ENCODE measurements at places on chromosomes 5 and 9.

DNA sequence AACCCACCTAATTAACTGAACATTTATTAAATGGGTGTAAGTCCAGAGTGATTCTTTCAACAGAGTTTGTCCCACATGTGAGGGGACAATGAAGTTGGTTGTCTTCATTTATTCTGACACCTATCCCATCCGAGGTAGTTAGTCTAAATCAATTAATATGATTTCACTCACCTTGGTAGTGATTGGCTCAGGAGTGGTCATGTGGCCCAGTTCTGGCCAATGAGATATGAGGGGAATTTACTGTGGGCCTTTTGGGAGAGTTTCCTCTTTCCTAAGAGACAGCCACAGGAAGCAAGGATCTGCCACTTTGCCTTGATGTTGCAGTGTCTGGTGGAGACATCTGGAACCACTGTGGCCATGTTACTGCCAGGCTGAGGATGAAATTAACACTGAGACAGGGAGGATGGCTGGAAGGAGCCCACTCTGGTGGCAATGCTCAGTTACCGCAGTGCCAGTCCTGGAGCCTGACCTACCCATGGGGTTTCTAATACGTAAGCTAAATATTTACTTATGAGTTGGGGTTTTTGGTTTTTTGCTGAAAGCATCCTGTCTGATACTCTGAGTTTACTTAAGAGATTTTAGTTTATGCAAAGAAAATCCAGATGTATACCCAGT is 118.6 kb downstream of the FGF18 start:
- DNase-seq = no peak

- DNase-seq = no peak
These were observed 152.4 kb downstream of the RAPGEF6 start for GRCh38 chr5:131482617-131483016.

- DNase-seq = peak; percentile 43
These were observed 4.6 kb downstream of the ZNF367 start for GRCh38 chr9:96413302-96414221.

DNA sequence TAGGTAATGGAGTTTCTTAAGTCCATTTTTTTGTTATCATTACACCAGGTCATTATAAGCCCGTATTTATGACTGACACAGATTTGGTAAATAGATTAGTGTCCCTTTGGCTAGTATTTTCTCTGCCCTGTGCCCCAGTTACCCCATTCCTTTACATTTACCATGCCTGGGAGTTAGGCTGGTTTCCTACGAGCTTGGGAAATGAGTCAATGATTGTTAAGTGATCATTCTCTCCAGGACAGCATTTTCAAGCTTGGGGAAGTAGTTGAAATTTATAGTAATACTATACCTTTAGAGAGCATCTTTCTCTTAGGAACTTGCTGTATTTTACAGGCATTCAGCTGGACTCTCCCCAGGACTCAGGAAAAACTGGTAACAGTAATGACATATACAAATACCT is 573.1 kb downstream of the TLE4 start:
- DNase-seq = no peak

DNA sequence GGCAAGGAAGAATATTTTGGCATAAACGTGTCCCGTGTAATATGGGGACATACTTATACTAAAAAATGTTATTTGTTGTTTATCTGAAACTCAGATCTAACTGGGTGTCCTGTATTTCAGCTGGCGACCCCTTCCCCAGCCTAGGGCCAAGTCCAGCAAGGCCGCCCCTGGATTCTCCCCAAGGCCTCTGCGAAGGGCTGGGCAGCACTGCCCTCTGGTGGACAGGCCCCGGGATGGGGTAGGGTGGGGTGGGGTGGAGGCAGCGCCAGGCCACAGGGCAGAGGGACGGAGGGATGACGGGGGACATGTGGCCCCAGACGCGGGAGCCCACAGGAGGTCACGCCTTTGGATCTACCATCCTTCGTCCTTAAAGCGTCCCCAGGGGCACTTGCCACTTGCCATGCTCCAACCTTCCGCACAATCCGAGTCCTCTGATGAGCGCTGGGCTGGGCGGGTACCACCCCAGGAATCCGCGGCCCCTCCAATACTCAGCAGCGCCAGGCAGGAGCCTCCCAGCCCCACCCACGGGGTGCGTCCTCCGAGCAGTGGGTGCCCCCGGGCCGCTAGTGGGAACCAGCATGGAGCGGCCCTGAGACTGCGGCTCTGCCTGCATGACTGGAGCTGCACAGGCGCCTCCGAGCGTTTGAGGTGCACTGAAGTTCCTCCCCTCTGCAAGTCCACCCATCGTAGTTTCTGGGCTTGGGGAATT is 7.1 kb upstream of the AGPAT2 start:
- DNase-seq = no peak

DNA sequence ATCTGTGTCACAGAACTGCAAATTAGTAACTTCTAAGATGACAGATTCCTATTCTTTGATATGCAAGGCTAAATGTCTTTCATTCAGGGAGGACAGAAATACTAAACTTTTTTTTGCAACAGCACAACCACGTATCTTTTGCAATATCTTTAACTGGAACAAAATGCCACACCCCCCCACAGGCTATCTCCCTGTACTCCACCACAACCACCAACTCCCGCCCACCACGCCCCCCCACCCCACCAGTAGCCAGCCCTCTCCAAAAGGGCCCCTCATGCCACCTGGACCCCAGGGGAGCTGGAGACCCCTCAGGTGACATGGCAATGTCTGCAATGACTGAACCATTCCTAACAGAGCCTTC is 131.8 kb downstream of the ROR2 start:
- no peak for DNase-seq

DNA sequence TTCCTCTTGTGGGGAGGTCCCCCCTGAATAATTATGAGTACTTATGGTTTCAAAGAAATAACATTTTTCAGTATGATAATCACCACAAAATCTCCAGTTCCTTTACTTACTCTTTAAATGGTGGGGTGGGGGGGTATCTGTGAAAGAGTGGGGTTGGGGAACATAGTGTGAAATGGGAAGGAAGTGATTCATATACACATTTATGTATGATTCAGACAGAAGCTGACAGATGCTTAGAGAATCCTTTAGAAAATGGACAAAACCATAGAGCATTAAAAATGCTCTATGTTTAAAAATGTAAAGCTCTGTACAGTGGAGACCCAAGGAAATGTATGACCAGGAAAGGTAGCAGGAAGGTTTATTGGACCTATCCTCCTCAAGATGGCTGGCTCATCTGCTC is 267.5 kb upstream of the GRIA1 start:
- DNase-seq = no peak

GRCh38 chr9:79210541-79211243 is 361.1 kb upstream of the TLE4 start:
- DNase-seq = no peak

GRCh38 chr5:139273322-139273571 is 20.3 kb upstream of the MATR3 start:
- DNase-seq = no peak

GRCh38 chr5:1788200-1788599 is 11.4 kb downstream of the MRPL36 start:
- no peak for DNase-seq

GRCh38 chr5:9540791-9541190 is 5.1 kb downstream of the SEMA5A start:
- no peak for DNase-seq

GRCh38 chr9:129140397-129141065 is 29.3 kb downstream of the PTPA start:
- peak; percentile 68 for DNase-seq

GRCh38 chr5:73764996-73765395 is 139.0 kb downstream of the ARHGEF28 start:
- DNase-seq = no peak

DNA sequence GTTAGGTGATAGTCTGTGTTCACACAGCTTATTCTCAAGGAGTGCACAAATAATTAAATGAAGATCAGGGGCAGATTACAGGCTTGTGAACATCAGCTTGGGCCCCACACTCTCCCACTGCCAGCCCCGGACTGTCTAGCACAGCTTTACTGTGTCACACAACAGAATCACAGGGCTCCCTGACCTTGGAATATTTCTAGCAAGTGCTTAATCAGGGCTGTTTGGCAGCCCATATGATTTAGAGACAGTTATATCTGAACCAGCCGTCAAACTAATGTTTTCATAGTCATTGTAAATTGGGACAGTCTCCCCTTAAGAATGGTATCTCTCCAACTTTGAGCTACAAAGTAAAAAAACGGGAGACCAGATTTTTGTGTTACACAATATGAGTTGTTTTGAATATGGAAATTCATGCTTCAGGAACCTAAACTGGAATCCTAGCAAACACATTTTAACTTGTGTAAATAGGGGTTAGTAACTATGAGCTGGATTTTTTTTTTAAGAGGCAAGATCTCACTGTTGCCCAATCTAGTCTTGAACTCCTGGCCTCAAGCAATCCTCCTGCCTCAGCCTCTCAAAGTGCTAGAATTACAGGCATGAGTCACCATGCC is 517.6 kb downstream of the BNC2 start:
- no peak for DNase-seq

GRCh38 chr9:132439153-132439552 is 29.1 kb downstream of the CFAP77 start:
- DNase-seq = no peak

GRCh38 chr5:95808013-95808685 is 14.4 kb downstream of the GLRX start:
- DNase-seq = no peak

- DNase-seq = no peak
These were observed at the start of gene GZMA for GRCh38 chr5:55102348-55102747. Gene GZMA (plus strand): TSS chr5:55102646. CDS start chr5:55102683, 37 bp downstream.

DNA sequence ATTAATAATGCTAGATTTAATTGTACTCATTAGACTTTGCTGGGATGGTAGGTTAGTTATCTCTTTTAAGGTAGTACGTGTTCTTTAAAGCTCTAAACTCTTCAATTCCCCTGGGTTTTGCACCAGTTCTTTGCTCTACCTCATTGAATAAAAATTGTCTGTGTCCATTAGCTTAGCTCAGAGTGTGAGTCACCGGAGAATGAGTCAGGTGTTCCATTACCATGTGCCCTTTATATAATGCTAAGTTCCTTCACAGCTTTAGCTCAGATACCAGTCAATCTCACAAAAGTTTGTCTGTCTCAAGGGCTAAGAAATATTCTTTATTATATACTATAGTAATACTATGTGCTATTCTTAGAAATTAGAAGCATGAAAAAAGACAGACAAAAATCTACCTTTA is 339.4 kb downstream of the PRELID2 start:
- DNase-seq = no peak

DNA sequence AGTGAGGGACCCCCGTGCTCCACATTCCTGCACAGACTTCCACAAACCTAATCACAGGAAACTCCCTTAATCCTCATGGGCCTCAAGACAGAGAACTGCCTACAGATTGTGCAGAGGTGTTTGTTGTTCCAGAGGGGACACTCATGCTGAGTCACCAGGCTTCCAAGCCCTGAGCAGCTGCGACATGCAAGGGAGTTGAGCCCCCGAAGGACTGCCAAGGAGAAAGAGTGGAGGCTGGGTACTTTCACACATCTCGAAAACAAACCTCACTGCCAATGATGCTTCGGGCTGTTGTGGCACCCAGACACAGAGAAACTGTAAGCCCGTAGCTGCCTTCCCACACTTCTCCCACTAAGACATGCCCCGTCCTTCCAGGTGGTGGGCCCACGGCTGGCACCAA is 480.8 kb downstream of the CDH12 start:
- no peak for DNase-seq

DNA sequence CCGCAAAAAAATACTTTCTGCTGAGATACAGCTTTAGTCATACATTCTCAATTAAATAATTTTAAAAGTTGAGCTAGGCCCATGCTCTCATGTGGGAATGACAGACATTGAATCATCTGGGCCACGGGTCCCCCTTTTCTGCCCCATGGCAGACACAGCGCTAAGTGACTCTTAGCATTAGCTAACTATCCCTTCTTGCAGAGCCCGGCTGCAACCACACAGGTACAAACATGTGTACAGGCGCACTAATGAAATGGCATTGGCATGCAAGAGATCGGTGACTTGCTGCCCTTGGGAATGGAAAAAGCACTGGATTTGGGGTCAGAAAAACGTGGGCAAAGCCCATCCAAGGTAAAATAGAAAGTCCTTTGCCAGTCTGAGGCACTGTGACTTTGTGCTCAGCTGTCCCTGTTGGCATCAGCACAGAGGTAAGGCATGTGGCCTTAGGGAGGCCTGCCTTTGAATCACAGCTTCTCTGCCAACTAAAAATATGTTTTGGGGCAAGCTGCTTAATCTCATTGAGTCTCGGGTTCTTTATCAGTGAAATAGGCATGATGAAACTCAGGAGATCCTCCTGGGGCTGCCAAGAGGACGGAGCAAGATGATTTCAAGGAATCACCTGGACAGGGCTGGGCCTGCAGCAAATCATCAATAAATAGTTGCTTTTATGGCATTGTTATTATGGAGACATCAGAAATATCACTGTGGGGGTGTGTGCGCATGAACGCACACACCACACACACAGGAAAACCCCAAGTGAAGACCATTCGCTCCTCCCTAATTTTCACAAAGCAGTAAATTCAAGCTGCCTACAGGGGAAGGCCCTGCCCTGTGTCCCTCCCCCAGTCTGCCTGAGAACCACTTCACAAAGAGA is 54.2 kb downstream of the WHRN start:
- no peak for DNase-seq

DNA sequence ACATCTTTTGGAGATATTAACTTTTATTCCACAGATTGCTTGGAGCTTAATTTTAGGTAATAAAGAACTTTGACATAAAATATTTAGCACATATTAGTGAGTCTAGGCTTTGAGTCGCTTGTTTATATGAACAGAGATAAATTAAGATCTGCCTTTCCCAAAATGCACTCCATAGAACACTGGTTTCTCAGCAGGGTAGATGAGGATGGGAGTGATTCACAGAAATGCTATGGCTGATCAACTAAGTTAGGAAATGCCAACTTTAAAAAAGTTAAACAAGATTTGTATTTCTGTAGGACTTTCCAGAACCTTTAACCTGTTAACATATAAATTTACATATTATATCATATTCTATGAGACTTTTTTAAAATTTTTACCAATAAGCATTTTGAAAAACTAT is 65.2 kb downstream of the STARD4 start:
- no peak for DNase-seq

DNA sequence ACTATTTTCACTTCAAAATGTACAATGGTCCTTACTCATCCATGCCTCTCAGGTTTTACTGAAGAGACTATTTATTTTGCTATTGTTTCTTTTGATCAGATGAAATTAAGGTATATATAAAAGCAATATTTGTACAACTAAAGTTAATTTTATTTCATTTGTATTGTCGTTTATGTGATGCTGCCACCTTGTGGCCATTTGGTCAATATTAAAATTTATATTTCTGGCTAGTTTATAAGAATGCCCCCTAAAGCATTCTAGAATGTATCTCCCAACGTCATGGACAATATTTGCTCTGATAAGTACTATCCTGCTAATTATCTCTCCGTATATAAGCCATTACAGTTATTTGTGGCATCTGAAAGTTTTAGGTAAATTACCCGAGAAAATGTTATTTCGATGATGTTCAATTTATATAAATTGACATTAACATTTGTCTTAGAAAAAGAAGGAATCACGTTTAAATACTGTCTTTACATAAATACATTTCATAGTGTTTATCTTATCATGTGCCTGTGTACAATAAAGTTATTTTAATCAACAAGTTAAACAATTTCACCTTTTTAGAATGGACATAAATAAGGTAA is 680.0 kb downstream of the TAF11L14 start:
- DNase-seq = peak; percentile 33

GRCh38 chr5:42989190-42989589 is 50.9 kb downstream of the ANXA2R start:
- DNase-seq = no peak

GRCh38 chr5:97636766-97637165 is 453.7 kb upstream of the RIOK2 start:
- no peak for DNase-seq

- DNase-seq = no peak
These were observed 78.4 kb downstream of the SLC38A9 start for GRCh38 chr5:55633574-55634208.

- DNase-seq = peak; percentile 33
These were observed 84.0 kb downstream of the ZFAND5 start for GRCh38 chr9:72280913-72281500.
